NCI-H2107 (cell line): ENCODE measurements at places on chromosomes 3 and 15.

DNA sequence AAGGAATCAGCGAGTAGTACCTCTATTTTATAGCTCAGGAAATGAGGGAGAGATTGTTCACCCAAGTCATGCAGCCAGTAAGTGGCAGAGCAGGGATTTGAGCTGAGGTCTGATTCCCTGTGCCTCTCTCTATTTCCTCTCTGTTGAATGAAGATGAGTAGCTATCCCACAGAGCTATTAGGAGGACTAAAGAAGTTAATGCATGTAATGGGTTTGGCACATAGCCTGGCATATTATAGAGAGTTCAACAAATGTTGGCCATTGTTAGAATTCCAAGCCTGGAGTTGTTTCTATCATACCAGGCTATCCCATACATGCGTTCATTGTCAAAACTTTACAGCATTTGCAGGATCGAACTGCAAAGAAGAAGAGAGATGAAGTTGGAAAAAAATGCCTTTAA lies 21.8 kb upstream of the KLHL6 start:
- DNase-seq = no peak

DNA sequence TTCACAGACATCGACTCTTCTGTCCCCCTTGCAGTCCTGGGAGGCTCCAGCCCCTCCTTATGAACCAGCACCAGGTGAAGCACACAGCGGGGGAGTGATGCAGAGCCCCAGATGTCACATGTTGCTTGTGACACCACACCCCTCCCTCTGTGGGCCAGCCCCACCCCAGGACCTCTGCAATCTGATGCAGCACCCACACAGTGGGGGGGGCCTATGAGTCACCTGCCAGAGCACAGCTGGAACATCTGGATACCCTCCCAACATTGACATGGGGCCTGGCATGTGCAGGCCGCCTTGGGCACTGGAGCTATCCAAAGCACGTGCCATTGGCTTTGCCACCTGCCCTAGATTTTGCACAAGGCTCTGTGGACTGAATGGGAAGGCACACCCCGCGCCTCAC lies 70.5 kb downstream of the FEM1B start:
- DNase-seq = no peak

DNA sequence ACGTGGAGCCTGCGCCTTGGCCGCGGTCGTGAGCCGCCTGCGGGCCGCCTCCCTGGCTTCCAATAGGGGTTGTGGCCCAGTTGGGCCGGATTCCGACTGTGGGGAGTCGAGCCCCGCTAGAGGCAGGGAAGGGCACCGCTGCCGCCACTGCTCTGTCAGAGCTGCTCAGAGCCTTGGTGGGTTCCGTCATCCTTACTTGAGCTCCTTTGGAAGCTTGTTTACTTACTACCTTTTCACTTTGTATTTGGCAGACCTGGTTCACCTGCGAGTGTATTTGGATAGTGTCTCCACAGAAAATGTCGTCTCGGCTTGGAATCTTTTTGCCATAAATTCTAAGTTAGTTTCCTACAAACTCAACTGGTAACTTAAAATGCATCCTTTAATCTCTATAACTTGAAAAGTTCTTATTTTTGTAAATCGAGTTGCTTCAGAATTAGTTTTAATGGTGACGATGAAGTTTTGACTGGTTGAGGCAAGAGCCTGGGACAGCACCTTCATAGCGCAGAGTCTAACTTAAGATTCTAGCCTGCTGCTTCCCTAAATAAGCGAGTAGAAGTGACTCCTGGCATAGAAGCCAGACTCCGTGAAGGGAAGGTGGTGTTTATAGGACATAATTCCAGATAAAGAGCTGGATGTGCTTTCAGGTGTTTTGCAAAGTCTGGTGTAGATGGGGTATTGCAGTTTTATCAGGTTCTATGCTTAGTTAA lies 800 bp downstream of the DAG1 start:
- DNase-seq = no peak

DNA sequence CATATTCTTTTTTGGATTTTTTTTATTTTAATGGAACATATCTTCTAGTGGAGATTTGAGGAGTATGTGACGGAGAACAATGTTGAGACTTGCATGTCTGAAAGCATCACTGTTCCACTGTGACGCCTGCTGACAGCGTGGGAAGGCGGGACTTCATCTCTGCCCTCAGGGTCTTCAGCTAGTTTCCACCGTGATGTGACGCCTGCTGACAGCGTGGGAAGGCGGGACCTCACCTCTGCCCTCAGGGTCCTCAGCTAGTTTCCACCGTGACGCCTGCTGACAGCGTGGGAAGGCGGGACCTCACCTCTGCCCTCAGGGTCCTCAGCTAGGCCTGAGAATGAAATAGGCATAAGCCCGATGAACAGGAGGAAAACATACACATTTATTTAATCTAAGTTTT lies 70.7 kb downstream of the LMLN start:
- no peak for DNase-seq

- DNase-seq = no peak
Observed at GRCh38 chr15:75143738-75144334, 57.8 kb upstream of the C15orf39 start.

DNA sequence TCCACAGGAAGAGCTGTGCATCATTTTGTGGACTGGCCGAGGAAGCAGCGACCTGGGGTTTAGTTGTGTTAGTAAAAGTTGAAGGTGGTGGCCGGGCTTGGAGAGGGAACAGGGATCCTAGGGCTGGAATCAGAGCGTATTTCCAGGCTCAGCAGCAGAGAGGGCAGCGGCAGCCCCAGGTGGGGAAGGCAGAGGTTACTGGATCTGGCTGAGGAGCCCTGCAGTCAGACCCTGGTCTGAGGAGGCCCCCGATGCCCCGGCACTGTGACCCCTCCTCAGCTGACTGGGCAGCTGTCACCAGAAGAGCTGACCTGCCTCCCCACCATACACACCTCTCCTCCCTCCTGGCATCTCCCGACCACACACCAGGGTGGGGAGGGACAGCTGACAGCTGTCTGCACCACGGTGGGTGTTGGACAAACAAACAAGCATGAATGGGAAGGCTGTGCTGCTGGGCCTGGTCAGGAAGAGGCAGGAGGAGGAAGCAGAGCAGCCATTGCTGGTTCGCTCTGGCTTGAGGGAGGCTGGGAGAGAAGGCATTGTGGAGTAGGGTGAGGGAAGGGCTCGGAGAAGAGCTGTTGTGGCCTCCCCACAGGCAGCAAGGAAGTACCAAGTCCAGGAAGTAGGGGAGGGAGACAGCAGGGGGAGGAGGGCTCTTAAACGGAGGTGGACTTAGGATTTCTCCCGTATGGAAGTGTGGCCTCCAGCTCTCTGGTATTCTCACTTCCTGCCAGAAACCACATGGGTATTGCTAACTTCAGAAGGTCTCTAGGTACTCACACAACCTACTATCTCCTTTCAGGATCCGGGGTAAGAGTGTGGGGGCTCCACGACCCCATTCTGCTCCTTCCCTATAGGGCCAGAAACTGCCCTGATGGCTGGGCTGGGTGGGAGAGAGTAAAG lies 49.5 kb upstream of the HACD2 start:
- DNase-seq = no peak

GRCh38 chr3:69085833-69086722 lies 1.3 kb downstream of the ARL6IP5 start:
- DNase-seq = no peak

DNA sequence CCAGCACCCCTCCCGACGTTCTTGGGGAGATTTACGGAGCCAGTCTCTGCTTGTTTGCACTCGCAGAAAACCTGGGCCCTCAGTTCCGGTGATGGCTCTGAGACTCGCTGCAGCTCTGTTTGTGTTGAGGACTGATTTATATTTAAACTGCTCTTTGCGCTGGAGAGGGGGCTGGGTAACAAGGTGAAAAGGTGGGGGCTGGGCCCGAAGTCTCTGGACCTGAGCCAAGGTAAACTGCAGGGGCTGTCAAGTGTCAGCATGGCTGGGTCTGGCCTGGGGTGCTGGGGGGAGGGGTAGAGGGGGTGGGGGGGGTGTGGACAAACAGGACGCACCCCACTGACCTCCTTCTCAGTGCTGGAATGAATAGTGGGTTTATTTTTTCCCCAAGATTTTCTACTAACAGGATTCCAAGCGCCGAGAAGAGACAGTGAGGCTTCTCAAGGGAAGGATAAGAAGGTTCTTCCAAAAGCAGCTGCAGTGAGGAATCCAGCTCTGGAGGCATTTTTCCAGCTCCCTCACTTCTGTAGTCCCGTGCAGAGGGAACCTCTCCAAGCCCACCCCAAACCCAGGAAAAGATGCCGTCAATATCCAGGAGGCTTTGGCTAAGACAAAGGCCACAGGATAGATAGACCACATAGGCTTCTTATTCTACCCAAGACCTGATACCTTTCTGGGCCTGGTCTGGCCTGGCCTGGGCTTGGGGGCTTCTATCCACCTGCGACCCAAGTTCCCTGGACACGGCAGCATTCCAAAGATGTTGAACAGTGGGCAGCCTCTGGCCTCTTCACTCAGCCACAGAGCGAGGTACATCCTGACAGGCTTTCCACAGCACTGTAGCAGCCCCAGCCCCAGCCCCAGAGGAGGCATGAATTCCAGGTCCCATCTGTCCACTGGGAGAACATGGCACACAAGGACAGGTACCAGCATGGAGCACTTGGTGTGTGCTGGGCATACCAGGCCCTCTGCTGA lies 938 bp upstream of the SLCO2A1 start:
- no peak for DNase-seq

DNA sequence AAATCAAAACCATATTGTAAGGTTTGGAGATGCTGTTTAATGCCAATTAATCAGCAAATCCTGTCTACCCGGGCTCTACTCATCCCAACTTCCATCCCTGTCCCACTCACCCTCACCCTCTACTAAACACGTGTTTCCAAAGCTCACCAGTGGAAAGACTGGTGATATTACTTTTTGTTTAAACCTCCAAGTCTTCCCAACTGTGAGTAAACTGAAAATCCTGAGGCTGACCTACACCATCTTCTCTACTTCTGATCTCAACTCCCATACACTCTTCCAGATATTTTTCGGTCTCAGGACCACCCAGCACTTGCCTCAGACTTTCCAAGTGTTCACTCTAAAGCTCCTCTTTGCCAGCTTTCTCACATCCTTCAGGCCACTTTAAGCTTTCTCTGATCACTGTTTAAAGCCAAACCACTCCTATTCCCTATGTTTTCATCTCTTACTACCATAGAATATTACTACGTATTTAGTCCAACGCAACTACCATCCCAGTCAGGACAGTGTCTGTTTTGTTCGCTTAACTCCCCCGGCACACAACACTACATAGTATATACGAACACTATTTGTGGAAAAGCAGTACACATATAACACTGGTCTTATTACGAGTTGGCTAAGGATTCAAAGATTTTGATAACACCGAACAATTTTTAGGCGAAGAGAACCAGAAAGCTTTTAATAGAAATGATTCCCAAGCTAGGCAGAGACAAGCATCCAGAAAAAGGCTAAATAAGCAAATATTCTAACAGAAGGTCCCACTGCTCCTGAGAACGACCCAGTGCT lies 684 bp downstream of the RPL4 start:
- DNase-seq = no peak

DNA sequence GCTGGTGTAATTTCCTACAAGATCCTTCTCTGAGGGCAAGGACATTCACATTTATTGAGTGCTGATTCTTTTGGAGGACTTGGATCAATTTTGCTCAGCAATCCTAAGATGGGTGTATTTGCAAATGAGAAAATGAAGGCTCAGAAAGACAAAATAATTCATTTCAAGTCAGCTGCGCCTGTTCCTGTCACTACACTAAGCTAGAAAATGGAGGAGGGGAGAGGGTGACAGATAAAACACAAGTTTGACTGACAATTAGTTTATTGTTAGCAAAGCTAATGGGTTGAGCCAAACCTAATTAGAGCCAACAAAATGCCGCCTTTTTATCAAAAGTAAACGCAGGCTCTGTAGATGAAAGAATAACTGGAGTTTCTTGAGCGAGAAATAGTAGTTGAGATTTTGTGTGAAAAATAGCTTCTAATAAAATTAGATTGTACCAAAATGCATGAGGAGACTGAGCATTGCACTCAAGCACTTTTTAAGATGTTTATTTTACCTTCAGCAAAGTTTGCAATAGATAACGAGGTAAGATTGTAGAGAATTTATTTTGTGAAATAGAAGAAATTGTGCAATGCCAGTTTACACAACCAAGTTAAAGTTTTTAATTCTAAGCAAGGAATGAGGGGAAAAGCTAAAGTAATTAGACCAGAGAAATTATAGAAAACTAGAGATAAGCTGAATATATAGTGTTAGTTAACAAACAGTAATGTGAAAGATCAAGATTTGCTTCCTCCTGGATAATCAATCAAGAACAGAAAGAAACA lies 39.6 kb upstream of the SECISBP2L start:
- DNase-seq = no peak

GRCh38 chr3:44128057-44128775 lies 113.5 kb upstream of the TOPAZ1 start:
- DNase-seq = no peak

DNA sequence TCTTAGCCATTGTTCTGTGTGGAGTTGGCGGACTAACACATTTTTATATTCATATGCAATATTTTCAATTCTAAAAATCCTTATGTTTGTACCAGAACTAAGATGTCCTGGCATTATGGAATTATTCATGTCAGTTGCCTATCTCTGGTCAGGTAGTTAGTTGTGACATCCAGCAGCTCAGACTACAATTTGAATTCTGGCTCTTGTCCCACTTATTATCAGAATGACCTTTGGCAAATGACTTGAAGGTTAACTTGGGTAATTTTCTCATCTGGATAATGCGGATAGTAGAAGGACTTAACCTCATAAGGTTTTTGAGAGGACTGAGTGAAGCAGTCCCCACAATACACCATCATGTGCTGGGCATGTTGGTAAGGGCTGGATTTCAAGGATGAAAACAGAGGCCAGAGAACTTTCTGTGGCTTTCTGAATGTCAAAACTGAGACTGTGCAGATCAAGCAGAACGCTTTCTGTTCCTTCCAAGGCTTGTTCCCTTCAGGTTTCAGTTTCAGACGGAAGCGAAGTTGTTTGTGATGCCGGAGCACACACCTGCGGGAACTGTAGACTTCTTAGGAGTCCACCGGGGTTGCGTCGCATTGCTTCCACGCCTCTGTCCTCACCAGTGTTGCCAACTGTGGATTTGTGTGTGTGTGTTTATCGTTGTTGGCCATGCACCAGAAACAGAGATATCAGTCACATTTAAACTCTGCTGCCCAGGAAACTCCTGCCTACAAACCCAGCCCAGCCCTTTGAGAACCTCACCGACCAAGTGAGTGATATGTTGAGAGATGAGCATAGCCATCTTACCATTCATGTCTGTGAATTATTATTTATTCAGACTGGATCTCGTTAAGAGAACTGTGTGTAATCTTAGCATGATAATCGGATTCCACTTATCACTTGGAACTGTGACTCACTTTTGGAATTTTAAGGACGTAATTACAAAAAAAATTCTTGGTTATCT lies 76.0 kb downstream of the PTPRG start:
- no peak for DNase-seq
